Hepatocyte (in vitro differentiated cells): ENCODE measurements at places on chromosomes 11 and 22.

GRCh38 chr11:8250434-8250833 lies 13.2 kb downstream of the LMO1 start:
- H3K27ac ChIP-seq: no peak overlapping the region
- no peaks in the 10 kb centered on the region for H3K4me1 ChIP-seq
- DNase-seq: no peak
- H3K36me3 ChIP-seq: no peaks in the 10 kb centered on the region
- no peak overlapping the region for H3K4me3 ChIP-seq

GRCh38 chr11:123577081-123577598 lies 77.3 kb downstream of the SCN3B start:
- H3K27ac ChIP-seq: no peak overlapping the region
- no peaks in the 10 kb centered on the region for H3K4me1 ChIP-seq
- no peaks in the 10 kb centered on the region for H3K36me3 ChIP-seq
- peak; percentile 79 for DNase-seq
- no peak overlapping the region for H3K4me3 ChIP-seq
- H3K27me3 ChIP-seq: peaks cover 4% of the 10 kb centered on the region

DNA sequence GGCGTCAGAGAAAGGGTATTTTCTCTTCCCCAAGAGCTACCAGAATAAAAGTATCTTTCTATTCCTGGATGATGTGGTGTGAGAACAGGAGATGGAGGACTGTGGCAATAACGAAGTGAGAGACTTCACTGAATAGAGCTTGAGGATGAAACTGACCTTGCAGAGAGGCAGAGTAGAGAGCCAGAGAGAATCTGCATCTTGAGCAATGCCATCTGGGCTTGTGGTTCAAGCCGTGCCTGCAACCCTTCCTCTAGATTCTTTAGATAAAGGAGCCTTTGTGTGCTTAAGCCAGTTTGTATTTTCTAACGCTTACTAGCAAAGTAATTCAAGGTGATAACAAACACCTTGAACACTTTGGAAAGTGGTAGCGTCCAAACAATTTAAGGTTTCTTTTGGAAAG lies 2.2 kb downstream of the ME3 start:
- H3K4me1 ChIP-seq: peaks cover 10% of the 10 kb centered on the region
- H3K36me3 ChIP-seq: no peaks in the 10 kb centered on the region
- no peak for DNase-seq
- H3K4me3 ChIP-seq: no peak overlapping the region
- H3K27ac ChIP-seq: no peak overlapping the region

- no peaks in the 10 kb centered on the region for H3K36me3 ChIP-seq
- peak; percentile 92 for DNase-seq
- H3K27ac ChIP-seq: no peak overlapping the region
- no peaks in the 10 kb centered on the region for H3K4me1 ChIP-seq
- H3K4me3 ChIP-seq: no peak overlapping the region
These were observed 494.5 kb upstream of the LARGE1 start for GRCh38 chr22:34414467-34415440.

DNA sequence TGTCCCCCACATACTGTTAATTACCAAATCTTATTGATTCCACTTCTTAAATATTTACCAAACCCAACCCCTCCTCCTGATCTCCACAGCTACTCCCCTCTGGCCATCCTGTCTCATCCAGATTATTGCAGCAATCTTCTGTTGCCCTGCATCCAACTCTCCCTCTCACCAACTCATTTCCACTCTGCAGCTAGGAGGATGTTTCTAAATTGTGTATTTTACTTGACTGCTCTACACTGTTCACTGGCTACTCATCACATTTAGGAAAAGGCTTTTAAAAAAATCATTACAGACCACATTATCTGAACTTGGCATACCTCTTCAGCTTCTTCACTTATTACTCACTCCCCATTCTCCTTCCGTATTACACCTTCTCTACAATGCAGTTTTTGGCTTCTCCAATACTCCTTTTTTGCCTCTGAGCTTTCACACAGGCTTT lies 117.9 kb downstream of the ATG16L2 start:
- DNase-seq: no peak
- H3K27me3 ChIP-seq: no peaks in the 10 kb centered on the region
- H3K4me1 ChIP-seq: no peaks in the 10 kb centered on the region
- no peak overlapping the region for H3K27ac ChIP-seq

- DNase-seq: no peak
- H3K36me3 ChIP-seq: no peaks in the 10 kb centered on the region
- no peak overlapping the region for H3K4me3 ChIP-seq
- H3K27ac ChIP-seq: peak overlapping the region; percentile 91
These were observed 7.9 kb upstream of the KLHDC7B start for GRCh38 chr22:50537765-50538164.

- H3K36me3 ChIP-seq: no peaks in the 10 kb centered on the region
- H3K4me3 ChIP-seq: no peak overlapping the region
- peak; percentile 53 for DNase-seq
- H3K4me1 ChIP-seq: peaks cover 87% of the 10 kb centered on the region
These were observed 104.4 kb downstream of the ZBTB16 start for GRCh38 chr11:114163830-114164401.

GRCh38 chr22:22019659-22020424 lies 37.3 kb upstream of the TOP3B start:
- H3K36me3 ChIP-seq: no peaks in the 10 kb centered on the region
- H3K4me3 ChIP-seq: no peak overlapping the region
- H3K27me3 ChIP-seq: no peaks in the 10 kb centered on the region
- H3K4me1 ChIP-seq: no peaks in the 10 kb centered on the region
